ENCODE measurements at places on chromosomes 12 and 14.

- no peak for DNase-seq
Observed at GRCh38 chr14:31578266-31578665, 17.1 kb downstream of the NUBPL start.

DNA sequence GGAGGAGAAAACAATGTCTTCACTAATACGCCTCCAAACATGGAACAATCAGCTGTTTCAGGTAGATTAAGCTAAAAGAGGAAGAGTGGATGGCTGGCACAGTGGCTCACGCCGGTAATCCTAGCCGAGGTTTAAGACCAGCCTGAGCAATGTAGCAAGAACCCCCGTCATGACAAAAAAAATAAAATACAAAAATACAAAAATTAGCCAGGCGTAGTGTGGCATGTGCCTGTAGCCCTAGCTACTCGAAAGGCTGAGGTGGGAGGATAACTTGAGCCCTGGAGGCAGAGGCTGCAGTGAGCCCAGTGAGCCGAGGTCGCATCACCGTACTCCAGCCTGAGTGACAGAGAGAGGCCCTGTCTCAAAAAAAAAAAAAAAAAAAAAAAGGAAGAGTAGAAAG is 1.2 kb upstream of the MED13L start:
- no peak for DNase-seq

DNA sequence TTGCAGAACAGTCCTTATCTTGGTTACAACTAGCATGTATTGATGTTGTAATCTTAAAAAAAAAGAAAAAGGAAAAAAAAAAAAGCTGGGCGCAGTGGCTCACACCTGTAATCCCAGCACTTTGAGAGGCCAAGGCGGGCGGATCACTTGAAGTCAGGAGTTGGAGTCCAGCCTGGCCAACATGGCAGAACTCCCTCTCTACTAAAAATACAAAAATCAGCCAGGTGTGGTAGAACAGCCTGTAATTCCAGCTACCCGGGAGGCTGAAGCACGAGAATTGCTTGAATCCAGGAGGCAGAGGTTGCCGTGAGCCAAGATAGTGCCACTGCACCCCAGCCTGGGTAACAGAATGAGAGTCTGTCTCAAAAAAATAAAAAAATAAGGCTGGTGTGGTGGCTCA is 25.6 kb upstream of the TEAD4 start:
- no peak for DNase-seq

GRCh38 chr14:77791225-77791600 is 8.7 kb upstream of the ADCK1 start:
- DNase-seq, result no peak

DNA sequence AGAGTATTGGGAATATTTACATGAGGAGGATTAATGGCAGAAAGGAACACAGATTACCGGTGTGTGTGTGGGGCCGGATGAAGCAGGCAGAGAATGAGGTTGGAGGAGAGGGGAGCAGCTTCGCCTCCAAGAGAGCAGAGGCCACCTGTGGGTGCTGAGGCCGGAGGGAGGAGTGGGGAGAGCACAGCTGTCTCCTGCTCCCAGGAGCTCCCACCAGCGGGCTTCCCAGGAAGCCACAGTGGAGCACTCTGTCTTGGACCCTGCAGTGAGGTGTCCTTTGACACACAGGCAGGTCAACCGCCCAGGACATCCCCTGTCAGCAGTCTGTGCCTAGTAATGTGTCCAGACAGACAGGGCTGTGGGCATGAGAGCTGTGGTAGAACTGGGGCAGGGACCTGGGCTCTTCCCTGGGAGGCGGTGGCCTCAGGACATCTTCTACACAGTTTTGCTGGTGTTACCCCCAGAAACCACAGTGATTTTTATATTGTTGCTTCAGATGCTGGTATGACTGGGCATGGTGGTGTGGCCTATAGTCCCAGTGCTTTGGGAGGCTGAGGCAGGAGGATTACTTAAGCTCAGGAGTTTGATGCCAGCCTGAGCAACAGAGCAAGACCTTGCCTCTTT is 18.5 kb upstream of the AMN start:
- no peak for DNase-seq

DNA sequence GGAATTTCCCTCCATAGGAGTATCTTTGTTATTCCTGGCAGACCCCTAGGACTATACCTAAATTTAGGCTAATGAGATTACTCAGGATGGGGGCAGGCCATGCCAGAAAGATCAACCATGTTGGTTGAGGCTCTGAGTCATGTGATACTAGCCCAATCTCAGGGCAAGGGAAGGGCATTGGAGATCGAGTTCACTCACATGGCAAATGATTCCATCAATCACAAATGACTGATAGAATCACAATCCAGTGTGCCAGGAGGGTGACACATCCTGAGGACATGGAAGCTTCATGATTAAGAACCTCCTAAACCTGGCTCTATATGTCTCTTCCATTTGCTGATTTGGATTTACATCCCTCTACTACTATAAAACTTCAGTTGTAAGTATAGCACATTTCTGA is 182.3 kb downstream of the NTF3 start:
- DNase-seq, result no peak

DNA sequence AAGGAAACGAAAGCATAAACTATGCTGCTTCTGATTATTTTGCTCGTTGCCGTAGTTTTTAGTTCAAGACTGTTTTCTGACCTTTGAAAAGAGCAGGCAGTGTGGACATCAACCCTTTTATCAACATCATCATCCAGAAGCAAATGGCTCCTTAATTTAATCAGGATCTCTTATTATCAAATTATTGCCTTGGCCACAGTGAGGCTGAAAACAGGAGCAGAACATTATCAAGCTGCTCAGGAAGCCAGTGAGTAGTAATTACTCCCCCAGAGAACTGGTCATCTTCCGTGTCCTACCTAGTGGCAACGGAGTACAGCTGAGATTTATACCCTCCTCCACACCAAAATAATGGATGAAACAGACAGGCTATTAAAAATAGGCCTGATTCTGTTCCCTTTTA is 2.2 kb upstream of the DIABLO start:
- no peak for DNase-seq

- DNase-seq, result no peak
Observed at GRCh38 chr14:76056128-76056527, 70.6 kb downstream of the IFT43 start.

GRCh38 chr12:21566223-21566906 is 38.3 kb downstream of the GYS2 start:
- DNase-seq, result no peak

- DNase-seq, result no peak
Observed at GRCh38 chr14:104547310-104547997, 32.1 kb upstream of the C14orf180 start.

GRCh38 chr12:48901278-48901677 is 24.0 kb downstream of the FKBP11 start:
- no peak for DNase-seq

- DNase-seq, result no peak
Observed at GRCh38 chr12:79375050-79375449, 315.7 kb downstream of the PAWR start.

GRCh38 chr14:20515846-20516245 is 10.5 kb downstream of the RNASE10 start:
- DNase-seq, result no peak

- DNase-seq, result no peak
Observed at GRCh38 chr12:46242569-46242968, 26.3 kb downstream of the SLC38A1 start.

- no peak for DNase-seq
Observed at GRCh38 chr14:89690139-89690538, 264.4 kb downstream of the EFCAB11 start.

DNA sequence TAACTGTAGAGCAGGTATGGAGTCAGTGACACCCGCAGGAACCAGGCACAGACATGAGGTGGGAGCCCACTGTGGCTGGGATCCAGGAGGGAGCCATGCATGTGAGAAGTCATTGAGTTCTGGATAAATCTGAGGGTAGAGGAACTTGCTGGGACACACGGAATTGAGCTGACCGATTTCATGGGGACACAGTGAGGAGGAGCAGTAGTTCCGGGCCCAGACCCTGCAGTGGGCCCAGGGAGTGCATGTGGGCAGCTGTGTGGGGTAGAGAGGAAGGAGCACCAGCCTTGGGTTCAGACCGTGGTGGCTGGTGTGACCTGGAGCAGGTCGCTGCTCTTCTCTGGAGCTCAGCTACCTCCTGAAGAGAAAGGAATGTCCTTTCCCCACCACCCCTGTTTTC is 8.4 kb downstream of the SERPINA3 start:
- no peak for DNase-seq

DNA sequence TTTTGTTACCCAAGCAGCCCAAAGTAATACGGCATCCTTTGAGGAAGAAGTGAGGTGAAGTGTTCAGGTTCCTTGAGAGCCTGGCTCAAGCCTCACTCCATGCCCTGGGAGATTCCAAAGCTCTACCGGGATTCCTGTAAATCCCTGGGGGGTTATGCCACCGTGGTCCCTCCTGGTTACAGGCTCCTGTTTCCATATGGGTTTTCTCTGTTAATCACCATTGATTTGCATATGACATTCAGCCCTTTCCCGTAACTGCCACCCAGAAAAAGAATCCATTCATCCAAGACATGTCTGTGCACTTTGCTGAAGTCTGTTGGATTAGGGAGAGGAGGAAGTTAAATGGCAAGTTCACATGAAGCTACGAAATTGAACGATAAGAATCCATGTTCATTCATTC is 27.9 kb upstream of the CCDC60 start:
- no peak for DNase-seq

DNA sequence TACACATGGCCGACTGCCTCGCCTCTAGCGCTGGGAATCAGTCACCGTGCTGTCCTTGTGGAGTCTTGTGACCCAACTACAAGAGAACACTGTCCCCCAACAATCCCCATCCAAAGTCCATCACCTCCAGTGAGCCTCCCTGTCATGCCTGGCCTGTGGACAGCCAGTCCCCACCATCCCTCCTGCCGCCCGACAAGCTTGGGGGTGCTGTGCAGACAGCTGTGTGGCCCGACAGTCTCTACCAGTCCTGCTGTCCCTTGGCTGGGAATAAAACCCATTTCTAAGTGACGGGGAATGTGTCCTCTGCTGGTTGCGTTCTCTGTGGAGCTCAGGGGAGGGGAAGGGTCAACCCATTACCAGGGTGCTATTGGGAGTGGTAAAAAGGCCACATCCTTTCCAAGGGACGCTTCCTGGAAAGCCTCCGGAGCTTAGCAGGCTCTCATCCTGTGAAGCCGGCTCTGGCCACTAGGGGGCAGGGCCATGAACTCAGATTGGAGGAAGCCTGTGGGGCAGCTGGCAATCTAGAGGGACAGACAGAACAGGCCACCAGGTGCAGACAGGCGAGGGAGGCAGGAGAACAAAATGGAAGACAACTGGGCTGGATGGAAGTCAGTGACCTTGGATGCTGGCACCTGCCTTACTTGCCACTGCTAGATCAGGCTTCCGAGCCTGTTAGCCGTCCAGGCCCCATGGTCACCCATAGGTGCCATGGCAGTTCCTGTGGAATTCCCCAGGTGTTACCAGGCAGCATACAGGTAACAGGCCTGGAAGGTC is 12.0 kb upstream of the BLTP3B start:
- peak; percentile 18 for DNase-seq

DNA sequence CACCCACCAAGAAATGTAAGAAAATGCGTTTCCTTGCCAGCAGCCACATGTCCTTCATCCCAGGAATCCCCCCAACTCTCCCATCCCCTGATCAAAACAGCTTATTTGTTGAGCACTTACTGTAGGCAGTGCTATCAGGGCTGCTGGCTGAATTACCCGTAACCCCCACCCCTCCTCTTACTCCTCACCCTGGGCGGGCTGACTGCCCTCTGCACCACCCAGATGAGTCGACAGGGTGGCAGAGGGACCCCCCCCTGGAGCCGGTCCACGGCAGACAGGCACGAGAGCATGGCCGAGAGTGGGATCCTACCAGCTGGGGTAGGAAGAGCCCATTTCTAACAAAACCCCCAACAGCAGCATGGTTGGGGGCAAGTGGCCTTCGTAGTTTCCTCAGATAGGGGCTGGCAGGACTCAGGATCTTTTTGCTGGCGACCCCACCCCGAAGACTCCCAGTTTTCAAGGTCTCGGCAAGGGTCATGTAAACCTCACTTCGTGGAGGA is 1.1 kb upstream of the RHOF start:
- DNase-seq, result no peak

DNA sequence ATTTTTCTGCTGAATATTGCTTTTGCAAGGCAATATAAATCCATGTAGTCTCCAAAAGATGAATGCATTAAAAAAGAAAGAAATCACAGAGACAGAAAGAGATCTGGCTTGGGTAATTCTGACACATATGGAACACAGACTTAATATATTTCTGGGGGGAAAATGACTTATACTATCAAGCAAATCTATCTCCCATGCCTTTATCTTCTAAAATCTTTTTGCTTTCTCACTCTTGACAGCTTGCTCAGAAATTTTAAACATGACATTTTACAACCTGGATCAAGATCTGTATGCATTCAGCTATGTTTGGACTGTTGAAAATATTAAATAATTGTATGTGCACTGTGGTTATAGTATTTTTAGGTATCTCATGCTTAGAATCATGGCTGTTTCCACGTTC is 73.0 kb downstream of the KITLG start:
- no peak for DNase-seq

GRCh38 chr12:24821691-24822090 is 127.2 kb downstream of the BCAT1 start:
- no peak for DNase-seq

GRCh38 chr14:89417091-89417464 is at the start of gene FOXN3:
TSS of gene FOXN3 (minus strand) at chr14:89417233. CDS start at chr14:89412476, 4,757 bp downstream.
- DNase-seq, result peak; percentile 77

Measured in smooth muscle cell of the brain vasculature (primary cell).